NCI-H1436 treated with DMSO at 0.1 percent for 48 hours (cell line): ENCODE measurements at places on chromosomes 1 and 21.

DNA sequence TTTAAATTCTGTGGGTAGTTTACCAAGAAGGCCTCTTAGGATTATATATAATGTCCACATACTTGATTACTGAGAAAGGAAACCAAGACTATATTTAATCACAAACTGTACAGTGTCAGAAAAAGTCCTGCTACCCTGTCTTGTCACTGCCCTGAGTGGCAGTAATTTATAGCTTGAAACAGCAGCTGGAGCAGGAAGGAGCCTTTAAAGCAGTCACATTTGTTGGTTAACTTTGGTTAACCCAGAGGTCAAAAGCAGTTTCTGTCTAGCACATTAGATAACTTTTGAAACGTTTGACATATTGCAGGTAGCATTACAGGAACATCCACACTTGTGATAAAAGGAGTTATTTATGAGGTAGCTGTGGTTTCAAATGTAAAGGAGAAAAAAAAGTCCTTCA is 161.7 kb downstream of the ROR1 start:
- no peak for DNase-seq

DNA sequence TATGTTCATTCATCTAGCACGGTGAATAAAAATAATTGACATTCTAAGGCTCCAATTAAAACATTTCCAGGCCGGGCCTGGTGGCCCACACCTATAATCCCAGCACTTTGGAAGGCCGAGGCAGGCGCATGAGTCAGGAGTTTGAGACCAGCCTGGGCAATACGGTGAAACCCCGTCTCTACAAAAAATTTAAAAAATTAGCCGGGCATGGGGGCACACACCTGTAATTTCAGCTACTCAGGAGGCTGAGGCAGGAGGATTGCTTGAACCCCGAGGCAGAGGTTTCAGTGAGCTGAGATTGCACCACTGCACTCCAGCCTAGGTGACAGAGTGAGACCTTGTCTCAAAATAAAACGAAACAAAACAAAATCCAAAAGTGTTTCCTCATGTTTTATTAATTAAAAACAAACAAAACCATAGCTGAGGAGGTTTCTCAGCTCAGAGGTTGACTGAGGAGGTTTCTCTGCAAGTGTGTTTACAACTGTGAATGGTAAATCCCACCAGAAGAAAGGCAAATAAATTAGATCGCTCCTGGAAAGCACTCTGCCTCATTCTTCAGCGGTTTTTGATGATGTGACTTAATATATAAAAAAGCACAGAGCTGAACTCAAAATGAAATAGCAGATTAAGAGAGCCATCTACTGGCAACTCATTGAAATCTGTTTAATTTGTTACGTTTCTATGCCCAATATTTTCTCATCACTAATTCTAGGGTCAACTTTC is 37.7 kb upstream of the ATG4C start:
- peak; percentile 3 for DNase-seq

DNA sequence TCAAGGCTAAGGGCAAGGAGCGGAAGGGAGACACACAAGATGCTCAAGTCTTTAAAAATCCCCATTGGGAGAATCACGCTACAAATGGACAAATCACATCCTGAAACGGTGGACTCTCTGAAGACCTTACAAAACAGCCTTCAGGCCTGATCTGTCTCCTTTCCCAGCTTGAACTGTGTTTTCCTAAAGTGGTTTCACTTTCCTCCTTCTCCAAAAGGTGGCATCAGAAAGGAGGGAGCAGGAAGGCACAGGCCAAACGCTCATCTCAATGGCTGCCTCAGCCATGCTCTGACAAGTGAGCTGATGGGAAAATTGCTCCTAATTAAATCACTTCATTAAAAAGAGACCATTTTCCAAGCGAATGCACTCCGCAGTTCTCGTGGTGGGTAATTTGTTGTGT is 47.7 kb downstream of the UTP25 start:
- peak; percentile 86 for DNase-seq

DNA sequence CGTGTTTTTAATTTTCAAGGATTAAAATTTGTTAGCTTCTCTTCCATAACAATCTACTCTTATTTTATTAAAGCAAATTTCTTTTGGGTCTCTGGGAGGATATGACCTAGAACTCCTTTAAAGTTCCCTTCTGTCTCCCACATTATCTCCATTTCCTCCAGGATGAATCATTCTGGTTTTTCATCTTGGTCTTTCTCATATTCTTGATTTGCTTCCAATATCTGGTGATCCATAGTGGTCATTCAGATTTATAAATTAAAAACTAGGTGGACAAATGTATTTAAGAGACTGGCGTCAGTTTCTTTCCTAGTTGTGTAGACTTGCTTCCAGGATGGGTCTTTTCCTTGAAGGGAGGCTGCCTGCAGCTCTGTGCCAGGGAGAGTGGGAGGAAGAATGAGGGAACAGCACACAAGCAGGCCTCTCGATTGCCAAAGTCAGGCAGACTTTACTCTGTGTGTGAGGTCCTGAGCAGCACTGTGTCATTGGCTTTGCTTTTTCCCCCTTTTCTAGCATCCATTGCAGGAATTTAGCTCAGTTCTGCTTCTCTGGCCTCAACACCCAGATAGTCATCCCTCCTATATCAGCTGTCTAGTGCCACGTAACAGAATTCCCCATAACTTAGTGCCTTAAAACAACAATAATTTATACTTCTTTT is 48.1 kb upstream of the FOXO6 start:
- no peak for DNase-seq

DNA sequence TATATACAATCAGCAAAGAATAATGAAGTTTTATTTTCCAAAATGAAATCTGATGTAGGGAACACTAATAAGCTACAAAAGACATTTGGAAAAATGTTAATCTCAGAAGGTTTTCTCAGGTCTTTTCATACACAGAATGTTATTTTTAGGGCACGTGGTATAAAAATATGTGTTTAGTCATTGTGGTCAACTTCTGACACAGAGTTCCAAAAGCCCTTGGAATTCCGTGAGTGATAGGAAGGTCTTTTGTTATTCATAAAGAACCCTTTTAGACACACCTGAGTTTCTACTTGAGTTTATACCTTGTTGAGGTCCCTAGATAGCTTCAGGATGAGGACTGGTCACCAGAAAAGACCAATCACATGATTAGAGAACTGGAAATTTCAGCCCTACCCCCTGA is 277.6 kb upstream of the NCAM2 start:
- no peak for DNase-seq

DNA sequence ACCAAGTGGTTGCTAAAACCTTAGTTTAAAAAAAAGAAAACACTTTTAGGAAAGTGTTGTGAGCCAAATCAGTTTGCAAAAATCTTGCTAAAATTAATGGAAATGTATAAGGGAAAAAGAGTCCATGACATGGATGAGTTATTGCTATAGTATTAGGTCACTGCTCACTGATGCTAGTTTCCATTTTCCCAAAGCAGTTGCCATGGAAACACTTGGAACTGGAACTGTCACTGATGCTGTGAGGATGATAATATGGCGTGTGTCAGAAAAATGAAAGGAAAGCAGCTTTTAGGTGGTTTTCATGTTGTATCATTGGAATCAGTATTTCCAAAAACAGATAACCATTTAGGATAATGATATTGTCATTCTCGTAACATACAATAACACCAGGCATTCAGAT is 104.4 kb downstream of the PHTF1 start:
- DNase-seq: no peak

- DNase-seq: no peak
These were observed 87.0 kb downstream of the POFUT2 start for GRCh38 chr21:45200581-45201296.

GRCh38 chr1:67135354-67135753 is 584 bp upstream of the C1orf141 start:
- DNase-seq: no peak

DNA sequence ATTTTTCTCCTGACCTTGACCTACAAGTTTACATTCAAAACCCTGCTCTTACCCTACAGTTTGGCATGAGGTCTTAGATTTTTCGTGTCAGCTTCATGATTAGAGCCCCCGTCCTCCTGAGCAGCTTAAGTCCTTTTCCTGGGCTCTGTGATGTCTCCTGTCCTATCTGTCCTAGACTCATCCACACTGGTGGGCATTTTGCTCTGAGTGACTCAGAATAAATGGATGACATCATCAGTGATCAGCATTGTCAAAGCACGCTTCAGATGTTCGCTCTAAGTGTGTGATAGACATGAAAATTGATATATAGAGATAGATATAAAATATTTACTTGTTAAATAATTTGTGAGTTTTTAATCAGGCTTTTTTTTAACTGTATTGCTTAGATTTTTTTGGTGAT is 21.8 kb downstream of the RGS13 start:
- no peak for DNase-seq

DNA sequence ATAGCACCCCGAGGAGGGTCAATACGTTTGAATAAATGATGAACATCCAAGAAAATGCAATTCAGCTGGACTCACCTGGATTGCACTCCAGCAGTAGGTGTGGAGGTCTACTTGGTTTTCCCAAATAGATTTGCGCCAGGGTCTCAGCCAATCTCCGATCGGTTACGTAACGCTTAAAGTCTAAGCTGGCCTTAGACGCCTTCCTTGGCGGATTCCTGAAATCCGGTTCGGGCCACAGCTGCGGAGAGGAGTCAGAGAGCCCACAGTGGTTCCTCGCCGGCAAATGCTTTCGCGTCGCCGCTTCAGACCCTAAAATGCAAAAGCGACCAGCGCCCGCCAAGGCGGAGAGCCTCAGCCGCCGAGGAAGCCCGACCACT is 322 bp downstream of the TFB2M start:
- DNase-seq: no peak

DNA sequence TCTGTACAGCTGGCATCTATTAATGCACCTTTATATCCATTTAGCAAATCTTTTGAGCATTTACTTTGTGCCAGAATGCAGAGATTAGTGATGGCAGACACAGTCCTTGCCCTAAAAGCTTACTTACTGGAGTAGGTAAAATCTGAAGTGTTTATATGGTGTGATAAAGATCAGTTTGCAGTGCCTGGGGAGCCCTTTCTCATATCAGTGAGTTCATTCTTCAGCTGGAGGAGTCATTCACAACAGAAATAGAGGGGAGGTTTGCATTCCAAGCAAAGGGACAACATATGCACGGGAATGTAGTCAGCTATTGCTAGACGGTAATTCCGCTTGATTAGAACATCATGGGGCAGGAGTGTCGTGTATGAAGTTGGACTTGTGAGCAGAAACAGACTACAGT is 8.4 kb downstream of the SLC35F3 start:
- DNase-seq: no peak

- DNase-seq: no peak
These were observed 575.1 kb upstream of the BEND5 start for GRCh38 chr1:49351768-49352167.

DNA sequence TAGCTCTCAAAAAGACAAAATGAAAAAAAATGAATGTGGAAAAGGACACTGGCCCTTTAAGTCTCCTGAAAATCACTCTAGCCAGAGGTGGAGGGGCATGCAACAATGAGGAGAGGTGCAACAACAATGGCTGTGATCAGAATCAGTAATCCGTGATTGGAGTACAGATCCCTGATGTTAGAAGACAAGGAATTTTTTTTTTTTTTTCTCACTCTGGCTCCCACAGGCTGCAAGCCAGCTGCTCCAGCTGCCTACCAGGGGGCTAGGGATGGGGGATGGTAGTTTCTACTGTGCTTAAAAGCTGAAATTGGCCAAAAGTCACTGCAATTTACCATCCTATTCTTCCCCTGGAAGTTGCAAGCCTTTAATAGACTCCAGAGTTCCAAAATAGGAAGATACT is 54.5 kb downstream of the STYXL2 start:
- DNase-seq: no peak

- DNase-seq: no peak
These were observed 7.1 kb downstream of the LRRC8D start for GRCh38 chr1:89827902-89828301.

- DNase-seq: no peak
These were observed 198.9 kb downstream of the LRRC7 start for GRCh38 chr1:69766431-69767180.

- DNase-seq: no peak
These were observed 42.1 kb downstream of the HOOK1 start for GRCh38 chr1:59856725-59857338.

GRCh38 chr21:38376235-38376634 is 119.4 kb downstream of the KCNJ15 start:
- no peak for DNase-seq

- no peak for DNase-seq
These were observed 1.3 kb upstream of the TRABD2B start for GRCh38 chr1:47998396-47998990.

GRCh38 chr1:33872275-33872674 is 8.4 kb downstream of the HMGB4 start:
- DNase-seq: no peak
